Stimulated activated CD4-positive, alpha-beta T cell treated with anti-CD3 and anti-CD28 coated beads, TNF-alpha, amount 100 ng/mL, for 4 hours (primary cell): ENCODE measurements at places on chromosomes 6 and 20.

GRCh38 chr20:9103955-9104354, 35.1 kb downstream of the PLCB4 start:
- no peak for DNase-seq

DNA sequence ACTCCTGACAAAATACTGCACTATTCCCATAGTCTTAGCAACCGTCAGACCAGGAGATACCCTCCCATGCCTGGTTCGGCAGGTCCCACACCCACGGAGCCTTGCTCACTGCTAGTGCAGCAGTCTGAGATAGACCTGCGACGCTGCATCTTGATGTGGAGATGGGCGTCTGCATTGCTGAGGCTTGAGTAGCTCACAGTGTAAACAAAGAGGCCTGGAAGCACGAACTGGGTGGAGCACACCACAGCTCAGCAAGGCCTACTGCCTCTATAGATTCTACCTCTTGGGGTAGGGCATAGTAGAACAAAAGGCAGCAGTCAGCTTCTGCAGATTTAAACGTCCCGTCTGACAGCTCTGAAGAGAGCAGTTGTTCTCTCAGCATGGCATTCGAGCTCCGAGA, 25.4 kb downstream of the TMEM244 start:
- DNase-seq = no peak

- no peak for DNase-seq
Observed at GRCh38 chr20:62979310-62979709, 26.8 kb downstream of the SLC17A9 start.

DNA sequence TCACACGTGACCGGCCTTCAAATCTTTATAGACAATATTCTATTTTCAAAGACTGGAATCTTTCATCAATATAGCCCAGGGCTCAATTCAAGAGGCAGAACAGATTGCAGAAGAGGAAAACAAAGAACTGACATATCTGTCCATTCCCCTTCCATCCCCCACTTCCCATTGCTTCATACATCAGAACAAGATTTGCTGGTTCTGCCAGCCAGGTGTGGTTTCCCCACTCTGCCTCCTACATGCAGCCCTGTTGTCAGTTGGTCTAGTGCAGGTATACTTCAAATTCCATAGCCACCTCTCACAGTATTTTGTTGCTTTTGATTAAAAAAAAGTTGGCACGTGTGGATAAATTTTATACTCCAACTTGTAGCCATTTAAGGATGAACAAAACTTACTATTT, 174.9 kb downstream of the CD109 start:
- DNase-seq = no peak

DNA sequence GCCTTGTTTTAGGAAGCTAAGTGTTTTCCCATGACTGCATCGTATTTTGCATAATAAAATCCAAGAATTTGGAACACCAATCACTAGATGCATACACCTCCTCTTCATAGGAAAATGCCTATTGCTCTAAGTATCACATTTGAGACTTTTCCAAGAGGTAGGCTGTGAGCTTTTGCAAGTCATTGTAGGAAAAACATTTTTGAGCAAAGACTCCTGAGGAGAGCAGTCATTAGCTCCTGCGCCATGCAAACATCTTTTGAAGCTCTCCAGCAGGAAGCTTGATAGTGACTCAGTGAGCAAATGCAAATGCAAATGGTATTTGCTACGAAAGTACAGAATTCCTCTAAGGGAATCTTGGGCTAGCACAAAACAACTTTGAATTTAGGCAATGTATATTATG, 750.4 kb downstream of the QKI start:
- no peak for DNase-seq

DNA sequence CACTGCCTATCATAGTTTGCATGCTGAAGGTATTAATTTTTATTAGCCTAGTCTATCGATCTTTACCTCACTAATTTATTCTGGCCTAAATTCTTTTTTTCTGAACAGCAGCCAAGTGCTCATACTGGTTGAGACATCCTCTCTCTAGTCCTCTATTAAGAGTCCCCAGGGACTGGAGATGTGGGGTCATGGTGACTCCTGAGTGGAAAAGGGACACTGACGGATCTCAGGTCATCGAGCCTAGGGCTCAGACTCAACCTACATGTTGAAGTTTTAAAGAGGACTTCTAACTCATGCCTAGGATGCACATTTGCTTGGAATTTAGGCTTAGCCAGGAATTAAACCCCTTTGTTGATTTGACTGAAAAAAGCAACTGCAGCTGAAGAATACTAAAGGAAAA, 378.1 kb downstream of the BTBD9 start:
- DNase-seq = no peak

GRCh38 chr6:50905297-50905696, 86.6 kb downstream of the TFAP2B start:
- no peak for DNase-seq

DNA sequence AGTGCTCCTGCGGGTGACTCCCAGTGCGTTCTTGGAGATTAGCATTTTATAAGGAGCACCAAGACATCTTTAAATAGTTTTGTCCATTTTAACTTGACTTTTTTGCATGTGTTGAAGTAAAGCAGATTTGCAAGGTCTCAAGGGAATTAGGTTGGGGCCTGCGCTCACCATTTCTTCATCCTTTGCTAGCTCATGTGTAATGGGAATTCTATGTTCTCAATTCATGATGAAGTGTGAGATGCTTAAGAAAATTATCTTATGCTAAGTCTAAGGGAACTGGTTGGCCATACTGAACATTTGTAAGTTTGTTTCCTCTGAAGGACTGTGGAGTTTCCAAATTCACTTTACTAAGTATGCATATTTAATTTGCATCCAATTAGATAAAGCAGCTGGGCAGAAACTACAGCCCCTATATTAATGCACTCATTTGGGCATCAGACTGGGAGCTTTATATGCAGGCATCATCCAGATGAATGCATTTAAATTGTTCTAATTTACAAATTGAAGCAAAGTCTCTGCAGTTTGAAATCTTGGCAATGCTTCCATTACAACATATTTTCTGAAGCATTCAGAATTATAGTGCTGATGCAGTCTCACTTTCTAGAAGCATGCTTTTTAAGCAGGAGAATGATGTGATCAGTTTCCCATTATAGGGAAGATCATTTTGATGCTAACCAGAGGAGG, 108.3 kb upstream of the AKAP12 start:
- DNase-seq = no peak

DNA sequence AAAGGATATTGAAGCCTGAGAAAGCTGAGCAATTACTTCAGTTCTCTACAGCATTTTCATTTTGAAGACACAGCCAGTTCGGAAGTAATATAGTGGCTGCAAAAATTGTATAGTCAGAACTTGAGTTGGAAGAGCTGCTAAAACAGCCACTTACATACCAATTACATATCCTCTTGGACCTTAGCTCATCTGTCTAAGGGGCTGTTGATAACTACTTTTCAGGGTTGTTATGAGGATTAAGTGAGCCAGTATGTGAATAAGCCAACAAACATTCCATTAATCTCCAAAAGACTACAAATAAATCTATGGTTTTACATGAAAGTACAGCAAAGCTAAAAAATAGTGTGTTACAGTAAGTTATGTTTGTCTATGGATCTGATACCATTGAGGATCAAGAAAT, 59.7 kb downstream of the TMEM200A start:
- no peak for DNase-seq

- DNase-seq = no peak
Observed at GRCh38 chr6:20242397-20242796, 30.1 kb upstream of the MBOAT1 start.

GRCh38 chr6:4727217-4727616, 49.0 kb upstream of the CDYL start:
- DNase-seq = no peak

DNA sequence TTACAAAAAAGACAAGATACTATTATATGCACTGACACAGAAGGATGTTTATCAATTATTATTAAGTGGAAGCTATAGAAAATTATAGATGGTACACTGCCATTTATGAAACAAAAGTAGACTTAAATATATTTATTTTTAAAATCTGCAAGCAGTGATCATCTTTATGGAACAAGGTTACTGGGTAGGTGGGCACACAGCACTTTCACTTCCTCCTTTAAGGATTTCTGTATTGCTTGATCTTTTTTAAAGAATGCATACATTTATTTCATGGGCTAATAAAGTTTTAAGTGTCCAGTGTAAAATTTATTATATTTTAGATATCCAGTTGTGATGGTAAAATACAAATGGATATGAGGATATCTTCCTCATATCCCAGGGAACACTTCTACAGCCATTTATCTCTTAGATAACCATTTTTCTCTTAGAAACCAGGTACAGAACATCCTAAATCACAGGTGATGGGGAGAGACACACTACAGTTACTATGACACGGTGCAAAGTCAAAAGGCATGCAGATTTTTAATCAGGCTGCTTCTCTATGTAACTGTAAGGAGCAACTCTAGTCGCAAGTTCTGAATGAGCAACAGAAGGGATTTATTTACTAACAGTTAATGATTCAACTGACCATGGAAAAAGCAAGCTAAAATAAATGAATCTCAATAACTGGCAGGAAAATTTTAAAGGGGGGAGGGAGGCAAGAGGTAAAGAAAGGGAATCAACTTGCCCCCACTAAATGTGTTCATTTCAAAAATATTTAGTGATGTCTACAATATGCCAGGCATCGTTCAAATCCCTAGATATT, 2.2 kb downstream of the FBXL4 start:
- DNase-seq = no peak

DNA sequence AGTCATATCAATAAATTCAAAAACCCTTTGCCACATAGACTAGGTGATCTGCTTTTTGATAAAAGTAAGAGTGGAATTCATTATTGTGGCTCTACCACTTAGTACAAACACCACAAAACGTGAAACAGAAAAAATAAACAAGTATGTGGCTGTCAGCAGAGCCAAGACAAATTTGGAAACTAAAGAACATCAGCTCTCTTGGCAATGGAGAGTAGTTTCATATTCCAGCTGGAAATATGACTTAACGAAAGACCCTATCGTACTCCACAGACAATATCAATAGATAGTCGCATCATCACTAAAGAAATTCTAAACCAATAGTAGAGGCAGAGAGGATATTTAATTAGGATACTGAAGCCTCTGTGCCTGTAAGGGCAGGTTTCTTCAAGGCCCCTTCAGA, 20.8 kb downstream of the TBX18 start:
- no peak for DNase-seq

DNA sequence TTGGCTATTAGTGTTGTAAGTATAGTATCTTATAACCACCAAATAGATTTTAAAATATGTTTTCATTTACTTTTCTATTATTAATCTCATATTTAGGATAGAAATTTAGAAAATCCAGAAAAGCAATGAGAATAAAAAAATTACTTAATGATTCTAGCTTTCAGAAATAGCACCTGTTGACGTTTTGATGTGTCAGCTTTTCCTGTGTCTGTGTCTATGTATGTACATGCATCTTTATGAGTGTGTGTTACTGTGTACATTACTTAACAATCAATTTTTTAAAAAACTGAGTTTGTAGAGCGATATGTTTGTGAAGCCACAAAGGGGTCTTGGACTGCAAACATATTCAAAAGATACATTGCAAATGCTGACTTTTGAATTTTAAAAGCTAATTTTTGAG, 526.9 kb downstream of the BCKDHB start:
- no peak for DNase-seq

GRCh38 chr20:22836877-22837276, 198.2 kb upstream of the SSTR4 start:
- DNase-seq = no peak

- no peak for DNase-seq
Observed at GRCh38 chr6:37011656-37012378, 6.4 kb downstream of the FGD2 start.

DNA sequence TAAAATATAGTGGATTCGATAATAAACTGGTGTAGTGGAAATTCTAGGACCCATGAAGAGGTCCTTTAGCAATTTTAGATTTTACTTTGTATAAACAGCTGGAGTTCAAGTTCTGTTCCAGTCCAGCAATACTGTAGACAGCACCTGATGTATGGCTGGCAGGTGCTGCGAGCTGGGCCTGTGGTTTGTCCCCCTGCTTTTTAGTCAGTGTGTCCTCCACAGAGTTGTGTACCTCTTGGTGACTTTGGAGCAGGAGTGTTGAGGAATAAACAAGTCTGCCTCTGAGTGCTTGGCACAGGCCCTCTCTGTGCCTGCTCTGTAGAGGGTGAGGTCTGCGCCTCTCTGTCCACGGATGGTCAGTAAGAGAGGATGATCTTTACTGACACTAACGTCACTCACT, 13.8 kb downstream of the STX16 start:
- DNase-seq = no peak

DNA sequence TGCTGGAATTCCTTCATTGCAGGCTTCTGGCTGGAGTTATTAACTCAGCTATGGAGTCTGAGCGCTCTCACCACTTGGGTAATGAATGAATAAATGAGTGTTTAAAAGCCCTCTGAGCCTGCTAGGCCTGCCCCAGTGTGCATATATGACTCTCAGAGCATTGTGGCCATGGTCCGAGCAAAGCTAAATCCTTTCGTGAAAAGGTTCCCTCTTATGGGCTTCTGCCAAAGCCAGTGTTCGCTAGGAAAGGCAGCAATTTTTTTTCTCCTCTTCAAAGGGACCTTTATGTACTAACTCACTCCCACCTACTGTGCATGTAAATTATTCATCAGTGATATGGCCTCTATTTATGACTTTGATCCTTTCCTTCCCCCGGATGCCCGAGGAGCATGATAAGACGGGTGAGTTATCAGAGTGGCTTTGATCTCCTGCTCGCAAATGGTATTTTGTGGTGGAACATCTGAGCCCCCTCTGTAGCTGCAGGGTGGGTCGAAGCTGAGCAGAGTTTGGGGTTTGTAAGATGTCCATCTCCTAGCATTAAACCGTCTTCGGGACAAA, 88.6 kb downstream of the LINC00237 start:
- no peak for DNase-seq
